Daoy (cell line): ENCODE measurements at places on chromosomes 3 and 15. TPM values are rescaled to one million over a fixed set of nuclear protein-coding genes. Genes with fewer than 3 reads are reported as not detected.

GRCh38 chr3:10600296-10600714 is 94.9 kb upstream of the ATP2B2 start:
- DNase-seq: peak; percentile 43

DNA sequence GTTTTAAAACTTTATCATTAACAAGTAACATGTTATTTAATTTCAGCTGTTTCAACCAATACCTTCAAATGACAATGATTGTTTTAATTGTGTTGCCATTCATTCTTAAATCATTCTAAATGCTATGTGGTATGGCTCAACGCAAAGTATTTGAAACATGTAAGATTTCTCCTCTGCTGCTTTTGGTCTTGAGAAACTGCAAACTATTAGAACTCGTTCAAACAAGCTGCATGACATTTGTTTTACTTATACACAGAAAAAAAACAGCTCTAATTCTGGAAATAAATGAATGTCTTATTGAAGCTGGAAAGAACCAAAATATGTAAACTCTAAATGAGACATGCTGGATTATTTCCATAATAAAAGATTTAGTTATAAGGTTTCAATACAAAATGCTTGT is 29.3 kb downstream of the FBN1 start:
- no peak for DNase-seq

DNA sequence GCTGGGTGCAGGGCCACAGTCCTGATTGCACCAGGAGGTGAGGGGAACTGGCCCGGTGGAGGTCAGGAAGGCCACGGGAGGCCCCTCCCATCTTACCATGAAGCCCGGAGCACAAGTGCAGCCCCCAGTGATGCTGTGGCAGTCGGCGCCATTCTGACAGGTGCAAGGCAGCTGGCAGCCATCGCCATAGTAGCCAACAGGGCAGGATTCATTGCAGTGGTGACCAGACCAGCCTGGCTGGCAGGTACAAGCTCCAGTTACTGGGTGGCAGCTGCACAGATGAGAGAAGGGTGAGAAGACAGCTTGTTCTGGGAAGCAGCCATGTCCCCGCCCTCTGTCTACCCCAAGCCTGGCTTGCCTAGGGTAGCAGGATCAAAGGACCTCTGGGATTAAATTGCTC is 88.2 kb downstream of the RAB11A start:
- no peak for DNase-seq

Gene C3orf49
- total RNA-seq: not detected in 2 replicates

Gene DLEC1
- total RNA-seq: not detected in 2 replicates

Gene PAQR5
- 0.51 and 0.91 TPM in 2 replicates for total RNA-seq

Gene CD276
- total RNA-seq: 24.6 and 24.7 TPM in 2 replicates

- DNase-seq: no peak
Measured at GRCh38 chr3:194382196-194382891, 12.8 kb upstream of the LRRC15 start.

DNA sequence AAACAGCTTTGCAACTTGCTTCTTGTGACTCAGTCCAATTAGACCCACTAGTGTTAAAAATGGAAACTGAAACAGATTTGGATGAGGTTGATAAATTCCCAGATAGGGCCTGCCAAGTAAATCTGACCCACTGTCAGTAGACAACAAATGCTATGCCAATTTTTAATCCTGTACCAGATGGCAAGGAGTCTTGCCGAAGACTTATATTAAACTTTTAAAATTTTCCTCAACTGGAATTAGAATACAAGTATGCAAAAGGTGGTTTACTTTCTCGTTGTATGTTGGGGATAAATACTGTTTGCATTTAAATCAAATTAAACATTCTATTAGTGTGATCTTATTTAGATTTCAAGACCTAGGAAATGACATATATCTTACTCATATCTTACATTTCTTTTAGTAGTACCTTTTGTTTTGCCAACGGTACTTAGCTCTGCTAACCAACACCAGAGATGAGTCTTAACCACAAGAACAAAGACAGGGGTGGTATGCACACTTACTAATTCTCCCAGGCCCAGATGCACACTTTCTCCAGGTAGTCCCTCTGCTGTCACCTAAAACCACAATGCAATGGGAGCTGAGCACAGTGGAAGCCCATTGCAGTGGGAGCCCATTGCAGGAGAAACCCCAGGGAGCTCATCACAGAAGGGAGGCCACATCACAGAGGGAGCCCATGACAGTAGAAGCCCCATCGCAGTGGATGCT is 77.8 kb downstream of the WWTR1 start:
- DNase-seq: peak; percentile 66

Gene EXD1
- total RNA-seq: not detected in 2 replicates

DNA sequence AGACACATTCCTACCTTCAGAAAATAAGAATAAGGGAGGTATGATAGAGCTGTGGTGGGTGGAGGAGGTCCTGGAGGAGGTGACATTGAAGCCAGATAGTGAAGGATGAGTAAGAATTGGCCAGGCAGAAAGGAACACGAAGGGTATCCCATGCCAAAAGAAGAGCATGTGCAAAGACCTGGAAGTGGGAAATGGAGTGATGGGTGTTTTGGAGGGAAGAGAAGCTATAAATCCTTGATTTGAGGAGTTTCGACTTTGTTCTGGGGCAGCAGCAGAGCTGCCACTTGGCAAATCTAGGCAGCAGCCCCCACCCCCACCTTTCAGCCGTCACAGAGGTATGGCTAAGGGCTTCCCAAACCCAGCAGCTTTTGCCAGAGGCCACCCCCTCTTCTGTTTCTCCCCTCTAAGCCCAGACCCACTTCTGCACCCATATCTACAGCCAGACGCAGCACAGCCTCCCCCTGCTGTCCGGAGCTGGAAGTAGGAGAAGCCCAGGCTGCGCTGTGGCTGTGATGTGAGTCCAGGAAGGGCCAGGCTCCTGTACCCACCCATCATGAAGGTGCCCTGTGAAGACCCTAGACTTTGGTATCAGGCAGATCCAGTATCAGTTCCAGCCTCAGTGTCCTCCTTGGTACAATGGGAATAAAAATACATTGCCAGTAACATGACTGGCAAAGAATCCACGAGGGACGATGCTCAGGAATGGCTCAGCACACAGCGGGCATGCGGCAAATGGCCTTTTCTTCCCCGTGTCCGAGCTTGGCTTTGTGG is 188.7 kb upstream of the LINGO1 start:
- peak; percentile 76 for DNase-seq

- no peak for DNase-seq
Measured at GRCh38 chr3:180322829-180323228, 279.1 kb upstream of the TTC14 start.

- peak; percentile 91 for DNase-seq
Measured at GRCh38 chr3:14472471-14473351, 67.4 kb downstream of the GRIP2 start.

Gene DAZL
- total RNA-seq: not detected in 2 replicates

- no peak for DNase-seq
Measured at GRCh38 chr15:51621155-51621765, 1.3 kb downstream of the DMXL2 start.

- no peak for DNase-seq
Measured at GRCh38 chr3:29696311-29696710, 415.4 kb downstream of the RBMS3 start.

Gene VWA5B2
- not detected in 2 replicates for total RNA-seq

DNA sequence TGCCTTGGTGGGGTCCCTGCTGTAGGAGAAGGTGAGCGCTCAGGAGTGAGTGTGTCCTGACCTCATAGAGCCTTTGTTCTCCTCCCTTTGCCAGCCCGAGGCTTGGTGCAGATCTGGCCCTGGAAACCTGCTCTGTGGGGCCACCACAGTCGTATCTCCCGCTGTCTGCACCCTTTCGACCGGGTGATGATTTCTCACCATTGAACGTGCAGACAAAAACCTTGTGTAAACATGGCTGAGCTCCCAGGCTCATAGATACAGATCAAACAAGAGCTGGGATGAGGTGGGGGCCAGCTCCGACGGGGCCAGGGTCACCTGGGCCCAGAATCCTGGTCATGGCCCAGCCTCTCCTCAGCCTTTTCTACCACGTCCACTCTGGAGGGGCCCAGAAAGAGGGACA is 34.6 kb upstream of the ESYT3 start:
- no peak for DNase-seq

Gene CDC25A
- 37.1 and 39.7 TPM in 2 replicates for total RNA-seq

DNA sequence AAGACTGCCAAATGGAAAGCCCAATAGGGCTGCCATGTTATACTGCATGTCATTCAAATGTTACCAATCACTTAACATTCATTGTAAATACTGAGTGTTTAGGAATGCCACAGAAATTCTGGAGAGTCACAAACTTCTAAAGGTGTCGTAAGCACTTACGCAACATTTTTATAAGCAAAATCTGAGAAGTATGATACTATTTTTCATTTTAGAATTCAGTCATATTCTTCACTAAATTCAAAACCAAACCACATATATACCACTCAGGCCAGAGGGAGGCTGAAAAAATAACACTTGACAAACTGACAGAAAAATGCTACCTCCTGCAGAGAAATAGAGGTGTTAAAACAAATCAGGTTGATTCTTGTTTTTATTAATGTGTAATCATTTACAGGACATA is 89.8 kb downstream of the THBS1 start:
- no peak for DNase-seq

GRCh38 chr3:125318167-125318865 is 56.8 kb downstream of the ZNF148 start:
- no peak for DNase-seq

Gene PAK6
- total RNA-seq: 0.12 and 0.57 TPM in 2 replicates

GRCh38 chr15:88166082-88166993 is 90.2 kb downstream of the NTRK3 start:
- DNase-seq: peak; percentile 7

Gene OR5H14
- not detected in 2 replicates for total RNA-seq

Gene TRPC1
- 9.2 and 14.1 TPM in 2 replicates for total RNA-seq

DNA sequence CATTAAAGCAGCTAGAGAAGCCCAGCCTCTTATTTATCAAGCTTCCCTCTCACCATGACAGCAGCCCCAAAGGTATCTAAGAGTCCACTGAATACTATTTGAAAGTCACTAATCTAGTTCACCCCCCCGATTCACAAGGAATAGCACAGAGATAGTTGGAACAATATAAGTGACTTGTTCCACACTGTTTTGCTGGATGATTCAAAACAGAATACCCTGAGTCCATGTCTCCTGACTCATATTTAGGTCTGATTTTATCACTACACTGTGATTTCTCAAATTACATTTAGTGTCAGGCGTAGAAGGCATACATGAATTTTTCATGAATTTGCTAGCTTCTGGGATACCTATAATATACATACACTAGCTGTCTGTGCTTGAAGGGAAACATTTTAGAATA is 18.7 kb upstream of the EOGT start:
- peak; percentile 2 for DNase-seq

DNA sequence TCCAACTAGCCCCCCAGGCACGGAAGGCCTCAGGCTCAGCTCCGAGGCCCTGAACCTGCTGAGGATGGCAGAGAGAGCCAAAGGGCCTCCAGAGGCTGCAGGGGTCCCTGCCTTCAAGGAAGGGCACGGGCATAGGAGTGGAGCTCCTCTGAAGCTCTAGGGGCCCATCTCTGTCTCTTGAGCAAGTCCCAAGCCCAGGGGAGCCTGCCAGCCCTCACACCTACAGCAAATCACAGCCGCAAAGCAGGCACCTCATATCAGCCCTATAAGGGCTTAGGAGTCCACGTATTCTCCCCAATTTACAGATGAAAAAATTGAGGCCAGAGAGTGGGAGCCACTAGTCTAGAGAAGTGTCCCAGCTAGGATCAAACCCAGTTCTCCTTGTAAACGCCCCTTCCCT is 14.2 kb downstream of the PSTPIP1 start:
- no peak for DNase-seq

DNA sequence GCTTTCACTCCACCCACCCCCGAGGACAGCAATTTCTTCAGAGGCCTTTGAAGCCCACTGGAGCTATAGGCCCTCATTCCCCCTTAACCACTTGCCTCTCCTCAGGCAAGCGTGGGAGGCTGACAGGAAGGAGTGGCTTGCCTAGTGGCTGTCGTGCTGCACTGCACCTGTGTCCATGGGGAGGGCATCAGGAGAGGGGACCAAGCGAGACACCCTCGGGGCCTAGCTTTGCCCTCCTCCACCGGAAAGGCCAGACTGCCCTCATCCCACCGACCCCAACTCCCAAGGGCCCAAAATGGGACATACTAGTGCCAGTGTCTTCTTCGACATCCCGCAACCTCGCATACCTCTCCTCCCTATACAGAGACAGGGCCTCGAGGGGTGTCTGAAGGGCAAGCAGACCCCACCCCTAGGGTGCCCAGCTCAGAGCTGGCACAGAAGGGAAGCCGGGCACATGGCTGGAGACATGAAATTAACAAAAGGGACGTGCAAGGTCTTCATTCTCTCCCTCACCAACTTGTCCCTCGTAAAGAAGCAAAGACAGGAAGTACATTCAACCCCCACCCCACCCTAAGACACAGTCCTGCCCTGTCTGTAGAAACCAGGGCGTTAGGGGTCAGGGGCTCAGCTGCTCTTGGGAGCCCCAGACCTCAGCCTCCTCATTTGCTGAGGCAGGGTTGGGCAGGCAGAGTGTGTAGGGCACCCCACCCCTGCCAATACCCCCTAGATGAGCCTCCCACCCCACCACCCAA is 24.3 kb downstream of the VIPR1 start:
- no peak for DNase-seq

DNA sequence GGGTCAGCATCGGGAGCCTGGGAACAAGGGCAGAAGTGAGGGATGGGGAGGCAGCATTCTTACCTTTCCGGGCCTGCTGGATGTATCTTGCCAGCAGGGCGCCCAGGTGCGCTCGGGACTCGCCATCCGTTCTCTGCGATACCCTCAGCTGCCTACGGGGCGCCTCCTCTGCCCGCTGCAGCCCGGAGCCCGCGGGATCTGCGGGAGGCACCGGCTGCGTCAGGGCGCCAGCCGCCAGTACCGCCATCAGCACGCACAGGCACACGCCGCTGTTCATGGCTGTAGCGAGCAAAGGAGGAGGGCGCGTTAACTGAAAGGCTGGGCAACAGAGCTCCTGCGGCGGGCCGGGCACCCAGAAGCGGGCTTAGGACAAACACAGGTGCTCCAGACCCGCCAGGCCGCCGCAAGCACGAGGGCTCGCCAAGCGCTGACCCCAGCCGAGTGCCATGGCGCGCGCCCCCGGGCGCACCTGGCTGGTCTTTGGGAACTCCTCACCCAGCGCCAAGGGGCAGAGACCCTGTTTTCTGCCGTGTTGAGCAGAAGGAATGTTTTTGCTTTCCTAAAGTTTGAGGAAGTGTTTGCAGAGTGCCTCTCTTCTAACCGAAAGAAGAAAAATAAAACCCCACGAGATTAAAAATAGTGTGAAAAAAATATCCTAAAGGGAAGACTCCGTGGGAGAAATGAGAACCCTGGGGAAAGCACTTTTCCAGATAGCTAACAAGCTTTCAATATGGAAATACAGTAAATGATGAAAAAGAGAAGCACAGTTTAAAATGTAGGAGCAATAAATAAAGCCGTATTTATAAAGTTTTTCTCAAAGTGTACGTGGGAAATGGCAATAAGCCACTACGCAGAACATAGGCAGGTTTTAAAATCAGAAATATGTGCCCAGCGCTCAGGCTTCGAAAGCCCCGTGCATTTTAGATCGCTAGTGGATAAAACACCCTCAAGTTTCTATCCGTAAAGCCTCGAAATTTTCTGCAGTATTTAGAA is 2.3 kb downstream of the CCK start:
- no peak for DNase-seq

- no peak for DNase-seq
Measured at GRCh38 chr3:66577426-66578203, 76.8 kb upstream of the LRIG1 start.
